ENCODE measurements at places on chromosomes 5 and 9.
A peak's percentile ranks its signal among the peaks of the same experiment; 100 is the strongest.

DNA sequence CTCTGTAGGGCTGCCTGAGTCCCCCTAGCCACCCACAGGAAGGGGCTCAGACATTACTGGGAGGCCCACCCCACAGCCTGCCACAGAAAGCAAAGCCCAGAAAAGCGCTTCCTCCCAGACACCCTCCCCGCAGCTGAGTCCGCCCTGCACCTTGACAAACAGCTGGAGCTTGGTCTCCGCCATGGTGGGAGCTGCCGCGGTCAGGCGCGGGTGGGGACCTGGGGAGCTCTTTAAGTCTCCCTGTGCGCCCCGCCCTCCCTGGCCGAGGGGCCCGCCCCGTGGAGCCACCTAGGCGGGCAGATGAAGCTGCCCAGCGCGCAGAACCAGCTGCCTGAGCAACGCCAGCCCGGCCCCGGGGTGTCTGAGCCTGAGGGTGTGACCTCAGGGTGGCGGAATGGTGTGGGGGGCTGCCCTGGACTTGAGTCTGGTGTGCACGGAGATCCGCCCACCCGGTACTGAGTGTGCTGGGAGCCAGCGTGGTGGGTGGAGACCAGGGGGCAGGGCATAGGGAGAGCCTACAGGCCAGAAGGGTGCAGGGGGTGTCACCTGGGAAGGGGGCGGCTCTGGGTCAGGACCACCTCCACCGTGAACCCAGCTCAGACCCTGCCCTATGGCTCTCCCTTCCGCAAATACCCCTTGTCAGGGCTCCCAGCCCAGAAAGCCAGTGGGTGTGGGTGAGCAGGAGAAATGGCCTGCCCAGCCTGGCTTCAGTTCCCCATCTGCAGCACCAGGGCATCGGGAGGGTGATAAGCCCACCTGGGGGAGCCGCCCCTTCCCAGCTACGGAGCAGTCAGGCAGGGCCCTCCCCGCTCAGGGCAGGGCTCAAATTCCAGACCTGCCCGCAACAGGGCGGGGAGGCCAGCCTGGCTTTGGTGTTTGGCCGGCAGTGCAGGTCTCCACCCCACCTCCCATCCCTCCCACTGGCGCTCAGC is at the start of gene CLIC3:
Gene CLIC3 (minus strand): TSS at position 208 of the 932 bp plus-strand sequence. CDS start 25 bp downstream, at position 183.
- DNase-seq: no peak

GRCh38 chr9:136824496-136825225 is 16.9 kb downstream of the RABL6 start:
- DNase-seq: no peak

- DNase-seq: no peak
These were observed 132.9 kb downstream of the SGCD start for GRCh38 chr5:156459812-156460385.

DNA sequence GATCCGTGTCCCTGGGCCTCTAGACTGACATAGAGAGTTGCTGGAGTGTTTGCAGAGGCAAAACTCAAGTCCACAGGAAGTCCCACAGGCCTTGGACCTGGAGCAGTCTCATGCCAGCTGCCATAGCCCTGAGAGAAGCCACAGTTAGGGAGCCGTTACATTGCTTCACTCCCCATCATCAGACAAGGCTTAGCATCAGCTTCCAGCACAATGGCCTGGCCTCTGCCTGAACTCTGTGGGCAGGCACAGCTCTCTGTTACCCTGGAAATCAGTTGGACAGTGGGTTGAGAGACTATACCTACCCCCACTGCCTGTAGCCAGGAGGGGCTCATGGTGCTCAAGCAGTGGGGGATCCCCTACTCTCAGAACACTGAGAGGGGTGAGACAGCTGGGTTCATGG is 16.2 kb upstream of the C9orf72 start:
- no peak for DNase-seq

DNA sequence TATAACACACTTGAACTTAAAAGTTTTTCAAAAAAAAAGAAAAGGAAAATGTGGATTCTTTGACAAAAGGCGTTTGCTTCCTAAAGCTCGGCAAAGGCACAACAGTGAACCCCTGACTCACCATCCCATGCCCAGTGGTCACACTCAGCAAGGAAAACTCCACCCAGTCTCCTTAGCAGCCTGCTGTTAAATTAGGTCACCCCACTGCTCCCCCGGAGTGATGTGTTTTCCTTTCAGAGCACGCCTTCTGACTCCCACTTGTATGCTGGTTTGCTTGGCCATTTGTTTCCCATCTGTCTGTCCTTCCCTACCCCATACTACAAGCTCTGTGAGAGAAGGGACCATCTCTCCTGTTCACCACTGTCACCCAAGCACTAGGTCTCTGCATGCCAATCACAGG is 23.8 kb downstream of the RETREG1 start:
- no peak for DNase-seq

- no peak for DNase-seq
These were observed 58.9 kb upstream of the NR3C1 start for GRCh38 chr5:143462431-143462830.

DNA sequence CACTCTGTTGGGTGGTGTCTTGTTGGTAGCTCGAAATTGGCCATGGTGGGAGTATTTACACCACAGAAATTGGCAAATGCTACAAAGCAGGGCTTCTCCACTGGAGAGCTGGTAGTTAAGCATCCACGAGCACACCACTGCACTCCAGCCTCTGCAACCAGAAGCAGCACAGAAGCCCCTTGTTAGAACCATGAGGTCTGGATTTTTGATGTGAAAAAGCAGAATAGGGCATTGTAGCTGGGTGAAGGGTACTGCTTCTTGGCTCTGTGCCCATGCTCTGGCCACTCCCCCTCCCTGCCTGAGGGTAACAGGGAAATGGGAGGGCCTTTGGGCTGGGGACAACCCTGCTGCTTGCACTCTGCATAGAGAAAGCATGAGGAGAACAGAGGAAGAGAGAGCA is 81.2 kb upstream of the UBTD2 start:
- no peak for DNase-seq

GRCh38 chr9:1238407-1238806 is 188.2 kb downstream of the DMRT2 start:
- no peak for DNase-seq

DNA sequence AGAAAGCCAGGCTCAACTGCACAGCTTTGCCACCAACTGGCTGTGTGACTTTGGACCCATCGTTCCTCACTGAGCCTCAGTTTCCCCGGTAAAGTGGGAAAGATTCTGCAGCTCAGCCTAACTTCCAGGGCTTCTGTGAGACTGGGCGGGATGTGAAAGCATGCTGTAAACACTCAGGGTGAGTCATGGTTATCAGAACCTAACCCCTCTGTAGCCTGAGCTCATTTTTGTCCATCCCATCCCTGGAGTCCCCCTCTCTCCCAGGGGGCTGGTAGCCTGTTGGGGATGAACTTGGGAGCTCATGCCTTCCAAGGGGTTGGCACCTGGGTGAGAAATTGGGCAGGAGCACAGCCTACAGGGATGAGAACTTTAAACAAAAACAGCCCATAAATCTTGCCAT is 2.3 kb downstream of the CCDC69 start:
- DNase-seq: no peak

GRCh38 chr9:80787636-80788035 is 901.7 kb downstream of the TLE1 start:
- DNase-seq: no peak

DNA sequence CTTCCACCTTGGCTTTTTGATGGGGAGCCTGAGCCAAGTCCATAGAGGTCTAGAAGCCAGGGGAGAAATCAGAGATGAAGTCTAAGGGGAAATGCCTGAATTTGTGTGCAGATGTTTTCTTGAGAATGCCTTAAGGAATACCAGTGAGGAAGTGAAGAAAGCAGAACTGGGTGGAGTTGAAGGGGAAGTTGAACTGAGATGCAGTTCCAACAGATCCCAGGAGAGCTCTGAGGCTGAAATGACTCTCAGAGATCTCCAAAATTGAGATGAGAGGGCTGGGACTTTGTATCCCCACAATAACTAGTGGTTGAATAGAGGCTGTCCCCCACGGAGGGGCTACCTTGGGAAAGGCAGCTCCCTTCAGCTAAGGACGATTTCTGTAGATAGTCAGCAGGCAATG is 197.1 kb downstream of the ZNF462 start:
- no peak for DNase-seq

DNA sequence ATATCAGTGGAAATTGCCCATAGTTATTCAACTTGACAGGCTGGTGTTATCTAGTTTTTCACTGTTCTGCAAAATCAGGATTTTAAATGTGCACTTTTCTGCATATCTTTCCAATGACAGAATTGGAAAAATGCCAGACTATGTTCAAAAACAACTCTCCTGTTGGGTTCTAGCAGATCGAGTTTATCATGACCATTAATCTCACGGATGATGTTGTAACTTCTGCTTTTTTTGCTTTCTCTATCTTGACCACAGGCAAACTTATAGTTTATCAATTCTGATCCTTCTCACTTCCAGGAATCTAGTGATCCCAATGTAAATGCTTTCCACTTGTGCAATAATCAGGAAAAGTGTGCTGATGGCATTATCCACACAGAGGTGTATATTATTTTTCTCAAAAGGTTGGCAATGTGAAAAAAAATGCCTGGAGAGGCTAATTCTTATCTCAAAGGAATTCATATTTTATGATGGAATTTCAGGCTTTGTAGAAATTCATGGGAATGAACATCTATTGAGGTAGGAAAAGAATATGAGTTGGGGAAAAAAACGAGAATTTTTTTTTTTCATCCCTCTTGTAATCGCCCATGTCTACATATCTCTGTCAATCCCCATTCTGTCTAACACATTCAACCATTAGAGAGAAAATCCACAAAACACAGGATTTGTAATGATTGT is 73.6 kb upstream of the DAB2 start:
- DNase-seq: no peak

DNA sequence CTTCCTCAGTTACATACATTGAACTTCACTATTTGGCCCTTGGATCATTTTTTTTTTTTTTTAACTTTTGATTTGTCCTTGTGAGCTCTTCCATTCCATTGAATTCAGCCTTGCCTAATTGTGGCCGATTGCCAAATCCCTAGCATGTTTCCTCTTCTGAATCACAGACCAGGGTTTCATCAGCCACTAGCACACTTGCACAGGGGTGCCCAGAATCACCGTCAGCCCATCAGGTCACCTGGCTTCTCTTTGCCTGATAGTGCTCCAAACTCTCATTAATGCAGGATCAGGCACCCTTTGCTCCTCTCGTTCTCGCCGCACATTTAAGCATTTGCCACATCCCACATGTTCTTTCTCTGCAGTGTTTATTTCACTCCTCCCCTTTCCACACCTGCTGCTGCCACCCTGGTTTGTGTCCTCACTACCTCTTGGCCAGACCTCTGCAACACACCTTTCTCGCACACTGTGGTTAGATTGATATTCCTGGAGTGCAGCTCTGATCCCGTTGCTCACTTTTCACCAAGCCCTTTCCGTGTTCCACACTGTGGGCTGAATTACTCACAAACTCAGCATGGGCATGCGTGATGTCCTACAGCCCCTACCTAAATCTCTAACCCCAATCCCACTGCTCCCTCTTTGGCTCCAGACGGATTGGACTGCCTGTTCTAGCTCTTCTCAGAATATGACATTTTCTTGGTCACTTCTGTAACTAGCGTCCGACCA is 9.8 kb downstream of the PIK3R1 start:
- peak; percentile 90 for DNase-seq

DNA sequence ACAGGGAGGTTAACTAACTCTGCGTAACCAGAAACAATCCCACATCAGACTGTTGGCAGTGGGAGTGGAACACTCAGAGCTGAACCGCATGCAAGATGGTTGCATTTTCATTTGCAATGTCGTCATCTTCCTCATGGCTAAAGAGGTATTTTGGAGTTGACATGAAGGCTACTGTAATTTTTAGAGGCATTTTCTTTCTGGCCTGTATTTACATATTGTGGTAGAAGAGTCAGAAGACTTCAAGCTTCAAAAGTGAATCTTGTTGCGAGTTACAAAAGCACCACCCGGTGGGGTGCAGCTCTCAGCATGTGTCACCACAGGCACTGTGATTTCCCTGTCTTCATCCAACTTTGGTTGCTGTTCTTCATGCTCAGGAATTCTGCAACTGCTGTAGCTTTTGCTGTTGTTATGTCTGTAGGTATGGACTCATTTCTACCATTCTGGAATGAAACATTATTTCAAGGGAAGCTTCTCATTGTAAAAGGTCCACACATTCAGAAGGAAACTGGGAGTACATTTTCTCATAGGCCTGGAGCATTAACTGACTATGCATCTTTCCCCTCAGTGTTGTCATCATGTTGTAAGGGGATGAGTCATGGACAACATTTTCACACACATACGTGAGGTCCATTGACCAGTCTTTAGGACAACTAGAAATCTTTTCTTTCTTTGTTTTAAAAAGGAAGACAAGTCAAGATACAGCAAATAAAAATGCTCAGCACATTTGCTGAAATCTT is 35.4 kb upstream of the GDNF start:
- DNase-seq: no peak

DNA sequence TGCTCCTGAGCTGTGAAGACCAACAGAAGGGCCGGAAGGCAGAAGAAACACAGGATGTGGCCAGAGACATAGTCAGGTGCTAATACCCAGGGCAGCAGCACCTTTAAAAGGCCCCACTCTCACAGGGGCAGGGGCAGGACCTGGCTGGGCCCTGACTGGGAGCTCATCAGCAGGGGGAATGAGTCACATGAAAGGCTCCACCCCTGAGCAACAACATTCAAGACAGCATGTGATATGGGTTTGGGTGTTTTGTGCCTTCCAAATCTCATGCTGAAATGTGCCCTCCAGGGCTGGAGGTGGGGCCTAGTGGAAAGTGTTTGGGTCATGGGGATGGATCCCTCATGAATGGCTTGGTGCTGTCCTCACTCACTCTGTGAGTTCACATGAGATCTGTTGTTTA is 181.7 kb downstream of the ERCC6L2 start:
- no peak for DNase-seq

DNA sequence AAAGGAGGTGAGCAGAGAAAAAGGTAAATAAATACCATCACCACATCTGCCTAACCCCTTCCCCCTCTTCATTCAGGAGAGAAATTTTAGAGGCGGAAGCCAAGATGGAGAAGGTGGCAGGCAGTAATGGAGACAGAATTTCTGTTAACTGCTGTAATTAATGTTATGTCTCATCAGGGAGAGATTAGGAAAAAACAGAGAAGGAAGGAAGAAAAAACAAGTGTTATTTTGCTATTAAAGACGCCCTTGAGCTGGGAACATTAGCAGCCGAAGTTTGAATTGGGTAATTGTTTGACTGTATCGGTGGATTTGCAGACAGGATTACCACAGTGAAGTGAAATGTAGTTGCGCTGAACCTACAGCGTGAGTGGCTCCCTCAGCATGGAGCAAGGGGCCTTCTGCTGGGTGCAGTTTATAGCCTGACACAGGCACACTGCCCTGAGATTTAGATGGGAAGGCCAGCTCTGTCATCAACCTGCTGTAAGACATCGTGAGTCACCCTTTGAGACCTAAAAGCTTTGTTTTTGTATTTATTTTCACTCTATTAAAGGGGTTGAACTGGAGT is 136.3 kb downstream of the ASTN2 start:
- DNase-seq: no peak

DNA sequence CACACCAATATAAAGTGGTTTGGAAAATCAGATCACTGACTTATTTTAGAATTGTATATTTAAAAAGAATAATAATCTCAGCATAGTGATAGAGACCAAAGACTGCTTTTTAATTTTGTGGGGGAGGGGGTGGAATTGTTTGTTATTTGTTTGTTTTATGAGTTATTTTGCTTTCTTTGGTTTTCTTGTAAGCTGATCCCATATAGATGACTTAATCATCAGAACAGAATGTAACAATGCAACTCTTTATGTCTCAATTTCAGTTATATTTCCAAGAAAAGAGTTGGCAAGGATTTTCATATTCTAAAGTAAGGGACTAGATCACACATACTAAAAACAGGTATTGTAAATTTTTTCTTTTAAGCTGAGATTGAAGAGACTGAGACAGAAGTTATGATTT is 984.9 kb downstream of the TLE4 start:
- no peak for DNase-seq

- no peak for DNase-seq
These were observed 81.7 kb upstream of the LMX1B start for GRCh38 chr9:126532019-126532462.

All from sigmoid colon (tissue), 7 donors.